Germinal center (tissue), 1 donor: ENCODE measurements at places on chromosomes 4 and X.

- DNase-seq, result no peak
Measured at GRCh38 chrX:96843566-96843965, 40.1 kb upstream of the RPA4 start.

- DNase-seq, result no peak
Measured at GRCh38 chrX:13000301-13000811, 25.4 kb downstream of the TMSB4X start.

DNA sequence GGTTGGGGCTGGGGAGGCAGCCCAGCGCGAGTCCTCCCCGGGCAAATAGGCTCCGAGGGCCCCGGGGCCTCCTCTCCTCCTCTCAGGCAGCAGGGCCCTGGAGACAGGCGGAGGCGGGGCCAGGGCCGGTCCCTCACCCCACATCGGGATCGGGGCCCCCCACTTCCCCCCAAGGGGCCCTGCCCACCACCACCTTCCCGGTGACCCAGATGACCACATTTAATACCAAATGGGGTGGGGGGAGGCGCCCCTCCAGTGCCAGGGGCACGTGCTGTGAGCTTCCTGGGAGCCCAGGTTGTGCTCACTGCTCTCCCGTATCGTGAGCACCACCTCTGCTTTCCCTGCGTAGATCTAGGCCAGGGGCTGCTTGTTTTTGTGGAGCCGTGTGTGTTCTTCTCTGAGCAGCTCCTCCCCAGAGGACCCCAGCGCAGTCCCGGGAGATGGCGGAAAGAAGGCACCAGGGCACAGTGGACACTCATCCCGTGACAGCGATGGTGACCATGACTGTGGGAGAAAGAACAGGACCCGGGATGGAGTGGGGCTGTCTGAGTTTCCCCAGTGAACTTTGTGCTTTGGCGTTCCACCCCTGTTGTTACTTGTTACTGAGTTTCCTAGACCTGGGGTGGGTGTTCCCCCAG, 2.1 kb downstream of the PNMA6A start:
- DNase-seq, result no peak

- DNase-seq, result no peak
Measured at GRCh38 chr4:122583906-122584305, 37.0 kb downstream of the IL21 start.

DNA sequence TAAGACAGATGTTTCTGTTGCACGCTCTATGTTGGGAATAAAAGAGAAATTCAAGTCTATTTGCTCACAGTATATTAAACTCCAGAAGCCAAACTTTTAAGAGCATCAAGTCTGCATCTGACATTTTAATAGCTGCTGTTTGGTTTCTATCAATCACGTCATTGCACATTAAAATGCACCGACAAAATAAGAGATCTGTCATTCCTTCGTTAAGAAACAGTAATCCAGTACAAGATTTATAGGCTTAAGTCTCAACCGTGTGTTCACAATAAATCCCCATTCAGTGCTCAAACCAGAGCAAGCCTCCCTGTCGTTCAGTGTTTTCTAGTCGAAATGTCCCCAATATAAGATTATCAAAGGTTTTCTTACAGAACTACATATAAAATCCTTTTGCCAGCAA, 89.0 kb upstream of the BMPR1B start:
- DNase-seq, result no peak

- no peak for DNase-seq
Measured at GRCh38 chrX:45846328-45846727, 645.7 kb upstream of the DIPK2B start.

DNA sequence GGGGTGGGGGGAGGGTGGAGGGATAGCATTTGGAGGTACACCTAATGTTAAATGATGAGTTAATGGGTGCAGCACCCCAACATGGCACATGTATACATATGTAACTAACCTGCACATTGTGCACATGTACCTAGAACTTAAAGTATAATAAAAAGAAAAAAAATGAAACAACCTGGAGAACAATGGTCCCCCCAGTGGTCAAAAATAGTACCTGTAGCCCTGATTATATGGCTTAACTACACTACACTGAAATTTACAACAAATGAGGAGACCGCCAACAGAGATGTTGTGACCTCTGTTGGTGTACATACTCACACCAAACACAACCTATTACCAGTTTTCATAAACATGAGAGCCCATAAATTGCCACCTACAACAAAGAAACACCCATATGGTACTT, 7.3 kb upstream of the MAGEE1 start:
- DNase-seq, result no peak

DNA sequence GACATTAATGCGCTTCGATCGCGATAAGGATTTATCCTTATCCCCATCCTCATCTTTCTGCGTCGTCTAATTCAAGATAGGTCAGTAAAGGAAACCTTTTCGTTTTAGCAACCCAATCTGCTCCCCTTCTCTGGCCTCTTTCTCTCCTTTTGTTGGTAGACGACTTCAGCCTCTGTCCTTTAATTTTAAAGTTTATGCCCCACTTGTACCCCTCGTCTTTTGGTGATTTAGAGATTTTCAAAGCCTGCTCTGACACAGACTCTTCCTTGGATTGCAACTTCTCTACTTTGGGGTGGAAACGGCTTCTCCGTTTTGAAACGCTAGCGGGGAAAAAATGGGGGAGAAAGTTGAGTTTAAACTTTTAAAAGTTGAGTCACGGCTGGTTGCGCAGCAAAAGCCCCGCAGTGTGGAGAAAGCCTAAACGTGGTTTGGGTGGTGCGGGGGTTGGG, 528 bp upstream of the FGF2 start:
- DNase-seq, result no peak

- DNase-seq, result no peak
Measured at GRCh38 chrX:138150709-138151108, 560.8 kb downstream of the FGF13 start.

- DNase-seq, result no peak
Measured at GRCh38 chr4:65311120-65311519, 359.2 kb downstream of the EPHA5 start.
